Omental fat pad (tissue), 4 donors: ENCODE measurements at places on chromosomes 16 and 17. TPM values are rescaled to one million over a fixed set of nuclear protein-coding genes. Genes with fewer than 3 reads are reported as not detected.

The ZP2 gene
- total RNA-seq = not detected

The NPIPA2 gene
- total RNA-seq = not detected

The CDRT15 gene
- not detected for total RNA-seq

The LRRC37A2 gene
- total RNA-seq = 13.6 TPM

The CAMKK1 gene
- total RNA-seq = 4.3 TPM

The MT4 gene
- not detected for total RNA-seq

The LRRC37A gene
- total RNA-seq = 1.8 TPM

The CXCL16 gene
- 34.0 TPM for total RNA-seq

The TBC1D26 gene
- total RNA-seq = not detected

The HNF1B gene
- total RNA-seq = not detected

The HASPIN gene
- 0.69 TPM for total RNA-seq

The TOX3 gene
- not detected for total RNA-seq

The CHMP1A gene
- total RNA-seq = 78.1 TPM

The EFCAB13 gene
- total RNA-seq = 3.3 TPM

The HES7 gene
- not detected for total RNA-seq

The SLC13A2 gene
- not detected for total RNA-seq

The PIK3R5 gene
- total RNA-seq = 40.7 TPM

The AGRP gene
- not detected for total RNA-seq

The ZACN gene
- not detected for total RNA-seq

The CTF1 gene
- 2.6 TPM for total RNA-seq

The PPL gene
- 31.3 TPM for total RNA-seq

The HBA2 gene
- total RNA-seq = 91.3 TPM

The CCDC200 gene
- total RNA-seq = not detected

The PLCD3 gene
- total RNA-seq = 35.4 TPM

The WDR59 gene
- 19.7 TPM for total RNA-seq

The NT5M gene
- total RNA-seq = 2.9 TPM

The LRRC37B gene
- 29.3 TPM for total RNA-seq

The STX1B gene
- 0.47 TPM for total RNA-seq

The DCAF7 gene
- total RNA-seq = 29.3 TPM

The ZNF213 gene
- total RNA-seq = 4.1 TPM

The TMEM204 gene
- 21.4 TPM for total RNA-seq

The CLEC19A gene
- total RNA-seq = not detected

The SPATA22 gene
- not detected for total RNA-seq

The KRT28 gene
- not detected for total RNA-seq

The SSTR5 gene
- not detected for total RNA-seq

The ENPP7 gene
- not detected for total RNA-seq

The NUP93 gene
- total RNA-seq = 55.5 TPM

The CDRT15L2 gene
- not detected for total RNA-seq

The TBC1D3C gene
- total RNA-seq = not detected

The PNMT gene
- 2.6 TPM for total RNA-seq

The ABAT gene
- 7.3 TPM for total RNA-seq

The CCL23 gene
- 3.4 TPM for total RNA-seq

The PPP1R1B gene
- total RNA-seq = 21.9 TPM

The CACNG5 gene
- not detected for total RNA-seq

The DVL2 gene
- total RNA-seq = 41.6 TPM

The KIF1C gene
- 92.5 TPM for total RNA-seq

The KIF2B gene
- not detected for total RNA-seq

The TRIM72 gene
- total RNA-seq = 0.28 TPM

The KRT222 gene
- not detected for total RNA-seq

The TUBB3 gene
- 2.8 TPM for total RNA-seq

The HCFC1R1 gene
- 11.6 TPM for total RNA-seq

The GRIN2C gene
- 1.6 TPM for total RNA-seq

The TBC1D3B gene
- total RNA-seq = 1.5 TPM

The HOXB8 gene
- 4.3 TPM for total RNA-seq

The HOXB1 gene
- total RNA-seq = not detected

The SERPINF2 gene
- 28.8 TPM for total RNA-seq

The EFNB3 gene
- total RNA-seq = 0.47 TPM

The KRT40 gene
- total RNA-seq = not detected
